ENCODE measurements at places on chromosomes 6 and 20. TPM values are rescaled to one million over a fixed set of nuclear protein-coding genes. Genes with fewer than 3 reads are reported as not detected.

DNA sequence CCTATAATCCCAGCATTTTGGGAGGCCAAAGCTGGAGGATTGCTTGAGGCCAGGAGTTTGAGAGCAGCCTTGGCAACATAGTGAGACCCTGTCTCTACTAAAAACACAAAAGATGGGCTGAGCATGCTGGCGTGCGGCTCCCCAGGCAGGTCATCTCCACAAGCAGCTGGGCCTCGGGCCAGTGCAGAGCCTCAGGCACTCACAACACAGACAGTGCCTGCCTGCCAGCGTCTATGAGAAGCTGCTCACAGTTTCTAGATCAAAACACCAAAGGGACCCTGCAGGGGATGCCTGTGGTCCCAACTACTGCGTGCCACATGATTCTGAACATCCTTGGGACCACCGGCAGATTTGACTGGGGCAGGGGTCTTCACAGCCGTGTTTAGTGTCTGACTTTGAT, 59.4 kb downstream of the GINS1 start:
- no peaks in the 10 kb centered on the region for H3K27me3 ChIP-seq
- H3K4me3 ChIP-seq = no peak overlapping the region

- no peak overlapping the region for H3K27ac ChIP-seq
- H3K36me3 ChIP-seq = no peaks in the 10 kb centered on the region
- no peak overlapping the region for H3K4me3 ChIP-seq
- no peaks in the 10 kb centered on the region for H3K4me1 ChIP-seq
Observed at GRCh38 chr6:159151266-159151855, 17.8 kb upstream of the FNDC1 start.

DNA sequence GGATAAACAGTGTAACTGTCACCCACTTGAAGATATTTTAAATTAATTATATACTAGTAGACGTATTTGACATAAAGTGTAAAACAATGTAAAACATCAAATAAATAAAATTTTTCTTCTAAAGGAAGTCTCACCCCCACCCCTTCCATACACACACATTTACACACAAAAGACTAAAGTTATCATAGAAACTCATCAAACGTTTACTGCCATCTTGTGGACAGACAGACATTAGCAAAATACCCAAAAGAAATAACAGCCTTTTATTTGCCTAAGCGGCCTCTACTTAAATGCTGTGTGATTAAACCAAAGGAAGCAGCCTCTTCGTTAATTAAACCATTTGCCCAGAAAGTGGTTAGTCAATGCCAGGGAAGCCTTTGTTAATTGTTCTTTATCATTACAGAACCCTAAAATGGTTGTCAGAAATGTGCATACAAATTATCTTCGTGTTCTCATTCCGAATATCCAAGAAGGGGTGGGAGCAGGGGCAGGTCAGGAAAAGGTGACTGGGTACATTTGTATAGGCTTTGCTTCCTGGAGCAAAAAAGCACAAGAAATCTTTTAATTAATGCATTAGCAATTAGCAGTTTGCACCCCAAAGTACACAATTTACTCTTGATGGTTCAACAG, 176.2 kb upstream of the SASH1 start:
- no peaks in the 10 kb centered on the region for H3K4me1 ChIP-seq
- no peaks in the 10 kb centered on the region for H3K27me3 ChIP-seq
- no peak for DNase-seq
- H3K36me3 ChIP-seq = no peaks in the 10 kb centered on the region

The FGD2 gene
- polyA plus RNA-seq = 5.8 TPM
